NB4 (cell line): ENCODE measurements at places on chromosomes 2 and 18.

GRCh38 chr2:138432971-138433370 lies 68.6 kb upstream of the SPOPL start:
- DNase-seq = no peak

DNA sequence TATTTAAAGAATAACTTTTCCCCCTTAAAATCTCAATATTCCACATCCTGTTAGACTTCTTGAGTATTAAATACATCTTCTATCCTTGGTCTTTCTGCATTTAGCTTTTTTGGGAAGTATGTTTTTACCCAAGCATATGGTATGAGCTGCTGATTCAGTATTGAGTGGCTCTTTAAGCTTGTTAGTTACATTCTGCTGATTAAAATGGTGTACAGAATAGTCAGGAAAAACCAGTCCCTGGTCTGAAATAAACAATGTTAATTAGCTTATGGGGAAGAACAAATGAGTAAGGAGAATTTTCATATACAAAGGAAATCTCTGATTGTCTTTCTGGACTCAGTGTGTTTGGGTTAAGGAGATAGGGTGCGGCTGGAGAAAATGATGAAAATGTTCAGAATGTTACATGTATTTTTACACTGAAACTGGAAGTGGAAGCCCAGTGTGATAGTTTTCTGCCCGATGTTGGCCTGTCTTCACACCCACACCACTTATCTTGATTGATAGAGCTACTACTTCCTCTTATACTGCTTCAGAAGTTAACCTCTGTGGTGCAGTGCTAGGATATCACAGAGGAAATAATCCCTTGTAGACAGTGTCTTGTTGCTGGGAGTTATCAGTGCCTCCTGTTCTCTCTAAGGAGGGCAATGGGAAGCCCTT lies 84.0 kb downstream of the MSH2 start:
- peak; percentile 57 for DNase-seq

GRCh38 chr18:61825386-61825785 lies 67.4 kb downstream of the RNF152 start:
- peak; percentile 11 for DNase-seq

DNA sequence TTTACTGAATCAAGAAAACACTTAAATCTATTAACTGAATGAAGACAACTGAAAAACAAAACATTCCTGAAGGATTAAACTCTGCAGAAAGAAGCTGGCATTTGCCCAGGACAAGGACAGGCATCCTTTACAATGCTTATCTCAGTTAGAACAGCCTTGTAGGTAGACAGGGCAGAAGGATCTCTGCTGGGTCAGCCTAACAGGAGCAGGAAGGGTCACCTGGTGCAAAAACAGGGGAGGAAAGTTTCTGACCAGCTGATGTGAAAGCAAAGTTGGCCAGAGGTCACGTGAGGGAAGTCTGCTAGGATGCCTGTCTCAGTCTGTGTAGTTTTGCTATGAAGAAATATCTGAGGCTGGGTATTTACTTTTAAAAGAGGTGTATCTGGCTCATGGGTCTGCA lies 348.6 kb downstream of the ANAPC1 start:
- no peak for DNase-seq

GRCh38 chr2:24881623-24882022 lies 38.4 kb downstream of the ADCY3 start:
- peak; percentile 22 for DNase-seq
